ENCODE measurements at places on chromosomes 5 and 9. TPM values are rescaled to one million over a fixed set of nuclear protein-coding genes. Genes with fewer than 3 reads are reported as not detected.

GRCh38 chr5:99061711-99062110, 132.9 kb upstream of the CHD1 start:
- DNase-seq: no peak

DNA sequence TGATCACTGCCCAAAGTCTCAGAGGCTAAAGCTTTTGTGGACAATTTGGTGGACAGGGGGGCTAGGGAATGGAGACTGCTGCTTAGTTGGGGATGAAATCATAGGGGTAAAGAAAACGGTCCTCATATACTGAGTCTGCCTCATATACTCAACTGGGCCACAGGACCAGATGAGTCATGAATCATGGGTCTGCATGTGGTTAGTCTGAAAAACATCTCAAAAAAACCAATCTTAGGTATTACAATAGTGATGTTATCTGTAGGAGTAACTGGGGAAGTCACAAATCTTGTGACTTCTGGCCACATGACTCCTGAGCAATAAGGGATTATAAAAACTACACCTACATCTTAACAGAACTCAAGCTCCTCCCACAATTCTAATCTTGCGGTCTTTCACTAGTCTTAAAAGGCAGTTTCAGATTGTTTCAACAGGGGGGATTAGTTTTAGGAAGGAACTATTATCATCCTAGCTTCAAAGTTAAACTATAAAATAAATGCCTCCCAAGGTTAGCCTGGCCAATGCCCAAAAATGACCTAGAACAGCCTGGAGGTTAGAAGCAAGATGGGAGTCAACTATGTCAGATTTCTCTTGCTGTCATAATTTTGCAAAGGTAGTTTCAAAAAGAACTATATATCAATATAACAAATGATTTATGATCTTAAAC, 17.5 kb downstream of the TMEM161B start:
- no peak for DNase-seq

DNA sequence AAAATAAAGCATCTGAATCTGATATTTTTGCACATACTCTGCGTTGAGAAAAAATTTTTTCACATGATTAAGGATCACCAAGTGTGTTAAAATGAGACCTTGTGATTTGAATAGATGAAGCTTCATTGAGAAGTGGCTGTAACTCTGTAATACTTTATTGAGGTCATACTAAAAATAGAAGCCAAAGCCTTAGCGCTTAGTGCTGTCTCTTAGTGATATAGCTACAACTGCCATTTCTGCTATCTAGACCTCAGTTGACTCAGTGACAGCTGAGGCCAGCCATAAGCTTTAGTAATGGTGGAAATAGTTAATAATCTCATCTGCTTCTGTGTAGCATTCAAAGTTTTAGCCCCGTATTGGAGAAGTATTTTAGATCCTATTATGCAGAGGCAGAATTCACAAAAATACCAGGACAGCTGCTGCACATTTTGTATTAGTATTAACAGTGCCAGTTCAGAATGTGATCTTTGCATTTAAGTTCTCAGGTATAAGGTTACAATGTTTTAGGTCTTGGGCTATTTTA, 107.4 kb upstream of the SGCD start:
- DNase-seq: no peak

- peak; percentile 47 for DNase-seq
Observed at GRCh38 chr9:135077497-135078200, 9.8 kb upstream of the OLFM1 start.

- no peak for DNase-seq
Observed at GRCh38 chr5:175609526-175609925, 48.3 kb upstream of the HRH2 start.

- DNase-seq: no peak
Observed at GRCh38 chr5:157961176-157961575, 102.2 kb upstream of the CLINT1 start.

DNA sequence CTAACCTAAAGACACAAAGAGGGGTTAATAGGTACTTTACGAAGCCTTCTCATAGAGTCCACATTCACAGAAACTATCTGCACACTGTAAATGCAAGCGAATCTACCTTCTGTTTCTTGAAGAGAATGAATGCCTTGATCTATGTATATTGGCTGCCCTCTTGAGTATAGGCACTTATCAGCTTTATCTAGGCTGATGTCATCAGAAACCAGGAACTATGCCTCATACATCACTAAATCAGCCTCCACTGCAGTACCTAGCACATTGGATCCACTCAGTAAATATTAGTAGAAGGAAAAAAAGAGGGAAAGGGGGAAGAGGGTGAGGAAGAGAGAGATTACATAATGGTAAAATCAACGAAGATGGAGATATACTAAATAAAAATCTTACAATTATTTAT, 477.1 kb downstream of the CAAP1 start:
- no peak for DNase-seq

The GABRG2 gene
- 0.04 TPM for polyA plus RNA-seq

GRCh38 chr9:120928483-120929228, 2.1 kb upstream of the TRAF1 start:
- DNase-seq: no peak

DNA sequence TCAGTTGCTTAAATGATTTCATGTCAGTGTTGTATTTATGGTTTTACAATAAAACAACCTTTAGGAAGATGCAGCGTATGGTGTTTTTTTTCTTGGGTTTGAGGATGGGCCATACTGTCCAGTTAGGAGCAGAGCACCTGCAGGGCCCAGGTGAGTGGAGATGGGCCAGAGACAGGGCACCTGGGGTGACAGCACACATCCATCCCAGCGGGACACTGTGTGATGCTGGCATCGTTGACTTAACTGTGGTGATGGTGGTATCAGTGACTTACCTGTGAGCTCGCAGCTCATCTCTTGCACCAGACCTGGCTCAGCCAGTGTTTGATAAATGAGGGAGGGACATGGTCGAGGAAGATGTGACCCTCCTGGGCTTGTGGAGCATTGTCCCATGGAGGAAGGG, 21.6 kb downstream of the AMBP start:
- no peak for DNase-seq

- DNase-seq: no peak
Observed at GRCh38 chr5:150488519-150489359, 19.2 kb upstream of the NDST1 start.

Measured in right renal pelvis (tissue), 4 donors.